ENCODE measurements at places on chromosomes 4 and X.

GRCh38 chr4:182507805-182508204 is 264.6 kb downstream of the TENM3 start:
- no peak for DNase-seq

GRCh38 chr4:23413631-23414030 is 476.2 kb downstream of the PPARGC1A start:
- DNase-seq = no peak

DNA sequence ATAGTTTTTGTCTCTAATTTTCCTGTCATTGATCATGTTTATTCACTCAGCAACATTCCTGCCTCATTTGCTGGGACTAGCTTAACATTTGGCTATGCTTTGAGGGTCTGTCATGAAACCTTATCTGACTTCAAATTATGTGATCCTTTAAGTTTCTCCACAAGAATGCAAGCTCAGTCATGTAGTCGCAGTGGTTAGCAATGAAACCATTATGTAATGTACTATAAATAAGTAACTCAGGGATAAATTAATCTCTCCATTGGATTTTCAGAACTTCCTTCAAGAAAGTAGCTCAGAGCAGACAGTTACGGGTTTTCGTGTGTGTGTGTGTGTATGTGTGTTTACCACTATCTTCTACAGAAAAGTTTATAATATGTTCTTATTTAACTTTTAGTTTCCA is 993.6 kb downstream of the ADGRL3 start:
- no peak for DNase-seq

GRCh38 chr4:10730019-10730418 is 45.5 kb upstream of the CLNK start:
- DNase-seq = no peak
